ENCODE measurements at places on chromosomes 4 and X. TPM values are rescaled to one million over a fixed set of nuclear protein-coding genes. Genes with fewer than 3 reads are reported as not detected.

Gene HSD17B13
- not detected for total RNA-seq

Gene CCKAR
- total RNA-seq, result not detected

Gene BBS12
- 3.0 TPM for total RNA-seq

DNA sequence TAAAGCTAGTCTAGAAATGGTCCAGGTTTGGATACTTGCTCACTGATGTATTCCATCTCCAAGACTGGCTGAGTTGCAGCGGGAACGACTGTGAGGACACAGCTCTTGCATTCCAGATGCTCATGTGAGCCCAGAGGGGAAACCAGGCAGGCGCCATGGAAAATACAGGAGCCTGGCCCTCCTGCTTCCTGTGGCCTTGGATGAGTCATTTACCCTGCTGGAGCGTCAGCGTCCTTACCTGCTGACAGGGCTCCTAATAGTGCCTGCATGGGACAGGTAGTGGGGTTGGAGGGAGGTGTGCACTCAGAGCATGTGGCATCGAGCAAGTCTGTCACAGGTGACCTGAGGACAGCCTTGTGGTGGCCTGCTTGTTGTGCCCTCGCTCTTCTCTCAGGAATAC is 69.4 kb downstream of the NSG1 start:
- DNase-seq, result no peak

Gene HTR2C
- not detected for total RNA-seq

Gene MAGEE2
- total RNA-seq, result not detected

Gene SLC25A53
- total RNA-seq, result 2.0 TPM

GRCh38 chrX:136431625-136432024 is 56.1 kb upstream of the BRS3 start:
- DNase-seq, result no peak

Measured in foreskin keratinocyte (primary cell).